ENCODE measurements at places on chromosomes 6 and 20.

DNA sequence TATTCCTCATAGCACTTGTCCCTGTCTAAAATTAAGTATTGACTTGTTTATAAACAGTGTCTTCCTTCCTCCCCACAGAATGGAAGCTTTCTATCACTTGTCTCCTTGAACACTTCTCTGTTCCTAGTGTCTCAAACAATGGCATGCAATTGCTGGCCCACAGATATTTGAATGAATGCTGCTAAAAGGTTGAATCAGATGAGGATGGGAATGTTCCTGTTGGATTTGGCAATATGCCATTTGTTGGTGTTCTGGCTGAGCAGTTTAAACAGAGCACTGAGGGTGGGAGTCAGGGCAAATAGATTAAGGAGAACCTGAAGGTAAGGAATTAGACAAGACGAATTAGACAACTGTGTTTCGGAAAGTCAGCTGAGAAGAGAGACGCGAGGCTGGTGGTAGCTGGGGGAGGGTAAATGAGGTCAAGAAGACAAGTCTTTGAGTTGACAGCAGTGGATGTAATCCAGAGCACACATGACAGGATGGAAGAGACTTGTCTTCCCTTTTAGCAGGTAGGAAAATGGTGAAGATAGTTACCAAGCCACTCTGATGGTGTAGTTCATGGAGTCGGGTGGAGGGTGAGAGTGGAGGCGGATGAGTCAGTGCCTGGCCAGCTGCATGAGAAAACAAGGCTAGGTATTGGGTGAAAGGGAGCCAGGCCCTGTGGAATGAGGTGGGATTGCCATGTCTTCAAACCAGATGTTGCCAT lies 58.3 kb upstream of the GNRH2 start:
- no peak for DNase-seq

GRCh38 chr20:5188736-5189135 lies 61.9 kb downstream of the CDS2 start:
- DNase-seq: no peak

DNA sequence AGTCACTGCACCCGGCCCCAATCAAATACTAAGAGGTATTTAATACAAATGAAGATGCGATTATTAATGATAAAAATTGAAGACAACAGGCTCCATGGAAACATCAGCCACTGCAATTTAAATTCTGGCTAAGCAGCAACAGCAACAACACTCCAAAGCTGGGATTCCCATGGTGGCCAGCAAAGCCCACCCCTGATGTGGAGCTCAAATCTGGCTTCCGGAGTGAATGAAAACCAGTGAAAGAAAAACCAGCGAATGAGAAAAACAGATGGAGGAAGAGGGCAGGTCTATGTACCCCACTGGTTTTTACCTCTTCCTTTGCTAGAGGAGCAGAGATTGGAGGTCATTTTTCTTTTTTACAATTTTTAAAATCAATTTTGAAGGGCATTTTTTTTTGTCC lies 135.9 kb upstream of the PDE10A start:
- no peak for DNase-seq

GRCh38 chr6:135188718-135189117 lies 7.6 kb downstream of the MYB start:
- no peak for DNase-seq

- DNase-seq: no peak
Observed at GRCh38 chr6:14851281-14851680, 394.6 kb upstream of the JARID2 start.

DNA sequence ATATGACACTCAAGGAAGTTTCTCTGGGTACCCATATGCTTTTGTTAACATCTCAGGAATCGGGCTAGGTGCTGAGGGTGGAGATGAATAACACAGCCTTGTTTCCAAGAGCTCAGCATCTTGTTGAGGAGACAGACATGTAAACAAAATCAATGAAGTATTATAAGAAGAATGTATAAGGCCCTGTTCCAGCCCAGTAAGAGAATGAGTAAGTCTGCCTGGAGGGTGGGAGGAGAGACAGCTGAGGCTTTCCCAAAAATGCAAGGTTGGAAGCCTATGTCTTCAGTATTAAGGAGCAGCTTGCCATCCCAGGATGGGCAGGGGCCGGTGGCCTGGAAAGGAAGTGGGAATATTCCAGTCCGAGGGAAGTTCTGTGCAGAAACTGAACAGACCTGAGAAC lies 615.3 kb upstream of the BTBD3 start:
- DNase-seq: no peak

- DNase-seq: no peak
Observed at GRCh38 chr6:6746333-6746969, 157.9 kb downstream of the LY86 start.

GRCh38 chr20:32494483-32495216 lies 90.5 kb downstream of the NOL4L start:
- no peak for DNase-seq

GRCh38 chr6:55670850-55671413 lies 91.9 kb upstream of the HMGCLL1 start:
- DNase-seq: no peak

GRCh38 chr6:37535759-37536490 lies 36.2 kb upstream of the CCDC167 start:
- peak; percentile 47 for DNase-seq

DNA sequence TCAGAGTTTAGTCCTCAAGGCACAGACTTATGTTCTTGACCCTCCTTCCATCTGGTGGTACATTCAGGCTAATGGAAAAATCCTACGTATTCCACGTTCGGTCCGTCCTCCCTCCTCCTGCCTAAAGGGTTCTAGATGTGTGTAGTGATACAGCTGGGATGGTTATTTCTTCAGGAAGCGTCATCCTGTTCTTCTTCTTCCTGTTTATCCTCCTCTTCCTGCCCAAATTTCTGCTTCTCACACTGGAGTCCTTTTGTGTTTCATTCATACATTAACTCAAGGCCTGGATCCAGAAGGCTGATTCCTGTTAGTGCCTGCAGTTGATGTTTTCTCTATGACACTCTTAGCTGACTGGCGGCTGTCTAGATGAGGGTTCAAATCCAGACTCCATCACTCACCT lies 16.8 kb upstream of the UNC93A start:
- no peak for DNase-seq

GRCh38 chr6:42786525-42786985 lies 4.7 kb downstream of the BICRAL start:
- DNase-seq: no peak

- no peak for DNase-seq
Observed at GRCh38 chr6:53896196-53896595, 101.4 kb downstream of the LRRC1 start.

GRCh38 chr6:15715060-15715459 lies 52.2 kb upstream of the DTNBP1 start:
- DNase-seq: no peak

DNA sequence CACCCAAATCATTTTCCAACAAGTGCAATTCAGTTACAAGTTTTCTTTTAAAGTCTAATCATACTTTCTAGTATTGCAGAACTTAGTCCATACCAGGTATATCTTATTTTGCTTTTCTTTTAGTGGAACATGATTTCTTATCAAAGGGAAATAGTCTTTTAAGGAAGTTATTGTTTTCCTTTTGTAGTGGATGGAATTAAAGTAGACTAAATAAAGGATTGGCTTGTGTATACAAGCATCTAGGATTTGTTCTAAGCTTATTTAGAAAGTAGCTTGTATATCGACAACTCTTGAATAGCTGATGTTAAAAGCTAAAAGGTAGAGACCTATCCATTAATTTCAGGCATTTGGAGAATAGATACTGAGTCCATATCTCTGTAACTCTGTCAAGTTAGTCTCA lies 14.8 kb downstream of the DCBLD1 start:
- no peak for DNase-seq

- DNase-seq: no peak
Observed at GRCh38 chr20:47338131-47338628, 18.3 kb downstream of the ZMYND8 start.

Data from NCI-H510A (cell line).